Fibroblast of pulmonary artery (primary cell): ENCODE measurements at places on chromosomes 1 and 21.
A peak's percentile ranks its signal among the peaks of the same experiment; 100 is the strongest.

DNA sequence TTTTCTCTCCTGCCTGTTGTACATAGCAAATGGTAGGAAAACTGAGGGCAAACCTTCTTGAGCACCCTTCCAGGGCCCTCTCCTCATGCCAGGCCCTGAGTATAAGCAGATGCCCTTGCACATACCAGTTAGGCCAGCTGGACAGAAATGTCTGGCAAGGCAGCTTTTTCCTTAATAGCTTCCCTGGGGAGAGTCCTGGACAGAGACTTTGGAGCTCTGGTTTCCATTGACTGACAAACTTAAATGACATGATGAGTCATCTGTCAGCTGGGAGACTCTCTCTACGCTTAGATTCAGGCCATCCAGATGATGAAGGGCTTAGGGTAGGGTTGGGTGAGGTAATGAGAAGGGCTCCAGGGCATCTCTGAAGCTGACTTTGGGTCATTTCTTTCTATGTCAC lies 317.5 kb downstream of the ASTN1 start:
- no peak for DNase-seq

- DNase-seq: peak; percentile 14
Observed at GRCh38 chr1:19210772-19211549, 895 bp upstream of the UBR4 start.

GRCh38 chr1:13664451-13664850 lies 35.5 kb upstream of the PRDM2 start:
- no peak for DNase-seq

DNA sequence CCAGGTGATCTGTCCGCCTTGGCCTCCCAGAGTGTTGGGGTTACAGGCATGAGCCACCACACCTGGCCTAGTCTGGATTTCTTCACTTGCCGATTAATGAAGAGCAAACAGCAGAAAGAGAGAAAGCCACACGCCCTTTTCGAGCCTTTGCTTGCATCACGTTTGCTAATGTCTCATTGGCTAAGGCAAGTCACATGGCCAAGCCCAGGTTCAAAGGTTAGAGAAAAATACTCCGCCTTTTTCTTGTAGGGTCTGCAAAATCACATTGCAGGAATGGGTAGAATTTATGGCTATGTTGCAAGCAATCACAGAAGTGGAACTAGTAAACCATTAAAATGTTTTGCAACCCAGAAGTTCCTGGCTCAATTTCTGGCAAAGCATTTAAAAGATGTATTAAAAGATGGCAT lies 26.8 kb upstream of the BACH1 start:
- no peak for DNase-seq

- no peak for DNase-seq
Observed at GRCh38 chr1:161084597-161084988, 4.8 kb downstream of the NECTIN4 start.

DNA sequence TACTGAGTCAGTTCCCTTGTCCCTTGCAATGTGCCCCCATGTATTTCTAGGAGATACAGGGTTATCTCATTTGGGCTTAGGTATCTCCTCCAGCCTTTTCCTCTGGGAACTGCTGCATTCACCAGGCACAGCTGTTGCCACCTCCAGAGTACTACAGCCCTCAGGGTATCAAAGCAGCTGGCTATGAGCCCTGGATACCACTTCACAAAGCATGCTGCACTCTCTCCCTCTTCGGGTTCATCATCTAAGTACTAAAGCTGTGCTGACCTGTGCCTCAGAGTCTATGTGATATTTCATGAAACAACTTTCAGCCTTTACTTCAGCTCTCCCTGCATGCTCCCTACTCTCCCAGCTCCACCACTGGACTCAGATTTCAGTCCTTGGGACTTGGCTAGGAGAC lies 62.3 kb downstream of the CCDC185 start:
- DNase-seq: no peak

DNA sequence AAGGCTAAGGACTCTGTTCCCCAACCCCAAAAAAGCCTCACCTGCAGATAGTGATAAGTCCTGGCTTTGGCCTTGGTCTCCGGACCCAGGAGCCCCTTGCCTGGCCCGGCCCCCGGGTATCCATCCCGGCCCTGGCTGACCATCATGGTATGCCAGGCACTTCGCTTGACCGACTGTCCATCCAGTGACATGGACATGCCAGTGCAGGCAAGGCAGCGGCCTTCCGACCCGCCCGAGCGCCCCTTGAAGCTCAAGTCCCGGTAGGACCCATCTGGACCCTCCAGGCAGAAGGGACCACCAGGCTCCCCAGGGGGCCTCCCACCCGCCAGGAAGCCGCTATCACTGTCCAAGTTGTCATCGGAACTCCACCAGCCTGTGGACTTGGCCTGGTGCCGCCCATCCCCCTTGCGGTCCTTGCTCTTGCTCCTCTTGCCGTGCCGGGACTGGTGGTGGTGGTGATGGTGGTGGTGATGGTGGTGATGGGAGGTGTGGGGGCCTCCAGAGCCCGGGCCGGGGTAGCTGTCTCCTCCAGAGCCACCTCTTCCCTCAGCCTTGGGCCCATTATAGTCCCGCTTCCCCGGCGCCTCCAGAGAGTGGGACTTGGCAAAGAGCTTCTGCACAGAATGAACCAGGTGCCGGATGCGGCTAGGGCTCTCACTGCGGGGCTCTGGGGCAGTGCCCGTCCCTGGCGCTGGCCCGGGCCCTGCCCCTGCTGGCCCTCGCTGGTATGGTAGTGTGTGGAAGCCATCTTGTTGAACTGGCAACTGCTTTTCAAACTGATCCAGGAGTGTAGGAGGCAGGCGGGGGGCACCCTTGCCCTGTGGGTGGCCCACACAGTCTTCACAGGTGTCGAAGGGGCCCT lies 25.0 kb downstream of the DLGAP3 start:
- no peak for DNase-seq

GRCh38 chr1:74465193-74465681 lies 47.2 kb downstream of the LRRC53 start:
- DNase-seq: no peak

DNA sequence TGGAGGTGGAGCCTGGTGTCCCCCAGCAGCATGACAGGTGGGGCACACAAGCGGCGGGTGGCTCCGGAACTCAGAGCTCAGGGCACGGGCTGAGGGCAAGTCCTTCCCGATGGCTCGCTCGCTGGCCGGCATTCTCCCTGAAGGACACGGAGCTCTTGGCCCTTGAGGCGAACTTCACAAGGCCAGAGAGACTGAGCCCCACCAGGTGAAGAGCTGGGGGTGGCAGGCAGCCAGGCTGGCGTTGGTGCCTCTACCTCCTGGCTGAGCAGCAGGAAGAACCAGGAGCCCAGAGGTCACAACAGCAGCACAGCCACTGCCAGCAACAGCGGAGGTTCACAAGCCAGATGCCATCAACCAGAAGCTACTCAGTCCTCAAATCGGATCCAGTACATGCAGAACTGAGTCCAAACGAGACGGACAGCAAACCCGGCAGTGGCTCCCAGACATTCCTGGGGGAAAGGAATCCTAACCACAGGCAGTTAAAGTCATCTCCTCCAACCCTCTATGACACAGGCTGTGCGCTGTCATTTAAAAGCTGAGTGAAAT lies 54.1 kb downstream of the NPHP4 start:
- peak; percentile 42 for DNase-seq

- no peak for DNase-seq
Observed at GRCh38 chr1:87812871-87813577, 484.3 kb downstream of the LMO4 start.

GRCh38 chr1:32405672-32406467 lies 11.6 kb upstream of the BSDC1 start:
- no peak for DNase-seq

DNA sequence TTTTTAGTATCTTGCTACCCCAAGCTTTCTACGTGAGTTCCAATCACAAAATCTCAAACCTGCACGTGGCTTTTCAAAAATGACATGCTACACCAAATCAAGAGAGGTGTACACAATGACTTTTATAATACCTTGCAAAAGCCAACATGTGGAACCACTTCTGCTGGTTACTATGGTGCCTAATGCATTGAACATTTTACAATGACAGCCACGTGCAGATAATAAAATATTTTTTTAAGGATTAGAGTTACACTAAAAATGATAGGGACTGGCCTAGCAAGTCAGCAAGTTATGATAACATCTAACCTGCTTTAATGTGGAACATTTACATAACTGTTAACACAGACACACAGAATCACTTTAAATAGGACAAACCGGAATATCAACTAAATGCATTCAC lies 30.2 kb downstream of the EYA3 start:
- no peak for DNase-seq
